ENCODE measurements at places on chromosomes 11 and 22. TPM values are rescaled to one million over a fixed set of nuclear protein-coding genes. Genes with fewer than 3 reads are reported as not detected.

Gene DENND6B
- total RNA-seq: 1.1 TPM

Gene PTPN5
- not detected for total RNA-seq

Gene OR51L1
- total RNA-seq: not detected

Gene CYP2D6
- 0.12 TPM for total RNA-seq

Gene DGKZ
- 30.0 TPM for total RNA-seq

Gene CTSF
- 11.3 TPM for total RNA-seq

Gene SLC15A3
- total RNA-seq: 8.8 TPM

Gene PRR5L
- 6.3 TPM for total RNA-seq

Measured in smooth muscle cell of the coronary artery (primary cell).